ENCODE measurements at places on chromosomes 1 and 21.

- no peak for DNase-seq
These were observed 209.5 kb downstream of the ZP4 start for GRCh38 chr1:237681210-237681609.

- no peak for DNase-seq
These were observed 45.3 kb downstream of the TTC39A start for GRCh38 chr1:51285055-51285454.

DNA sequence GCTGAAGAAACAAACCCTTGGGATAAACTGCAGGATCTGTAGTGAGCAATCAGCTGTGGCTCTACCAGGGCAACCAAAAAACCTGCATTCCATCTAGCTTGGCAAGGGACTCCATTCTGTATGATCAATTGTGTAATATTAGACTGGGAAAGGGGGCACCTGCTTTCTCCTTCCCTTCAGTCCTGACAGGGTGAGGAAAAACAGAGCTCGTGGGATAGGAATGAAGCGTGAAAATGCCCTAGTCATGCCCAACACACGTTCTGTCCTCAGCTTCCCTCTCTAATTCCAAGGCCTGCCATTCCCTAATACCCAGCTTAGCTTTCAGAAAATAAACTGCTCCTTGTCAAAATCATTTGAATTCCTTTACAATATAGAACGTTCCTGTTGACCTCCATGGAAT lies 442.3 kb downstream of the PLPP3 start:
- no peak for DNase-seq

GRCh38 chr1:72186733-72187307 lies 95.5 kb downstream of the NEGR1 start:
- no peak for DNase-seq

GRCh38 chr1:78240755-78241154 lies 195.0 kb downstream of the GIPC2 start:
- DNase-seq = no peak

GRCh38 chr1:33182896-33183295 lies 1.1 kb upstream of the TRIM62 start:
- no peak for DNase-seq

- no peak for DNase-seq
These were observed 101.6 kb upstream of the RUNX1 start for GRCh38 chr21:35150562-35151226.

DNA sequence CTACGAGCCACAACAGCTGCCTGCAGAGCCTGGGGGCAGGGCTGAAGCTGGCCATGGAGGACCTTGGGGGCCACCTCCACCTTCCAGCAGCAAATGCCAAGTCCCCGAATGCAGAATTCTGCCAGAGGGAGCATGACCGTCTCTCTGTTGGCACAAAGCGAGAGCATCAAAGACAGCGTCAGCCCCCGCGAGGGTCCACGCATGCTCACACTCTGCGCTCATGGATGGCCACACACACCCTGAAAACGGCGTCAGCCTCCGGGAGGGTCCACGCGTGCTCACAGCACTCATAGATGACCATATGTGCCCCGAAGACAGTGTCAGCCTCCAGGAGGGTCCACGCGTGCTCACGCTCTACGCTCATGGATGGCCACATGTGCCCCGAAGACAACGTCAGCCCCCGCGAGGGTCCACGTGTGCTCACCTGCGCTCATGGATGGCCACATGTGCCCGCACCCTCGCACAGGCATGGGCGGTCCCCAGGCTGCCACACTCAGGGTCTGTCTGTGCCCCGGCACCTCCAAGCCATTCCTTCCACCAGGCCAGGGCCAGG lies 46.5 kb downstream of the MORN1 start:
- no peak for DNase-seq

- no peak for DNase-seq
These were observed 45.5 kb downstream of the TOR1AIP2 start for GRCh38 chr1:179831852-179832699.

DNA sequence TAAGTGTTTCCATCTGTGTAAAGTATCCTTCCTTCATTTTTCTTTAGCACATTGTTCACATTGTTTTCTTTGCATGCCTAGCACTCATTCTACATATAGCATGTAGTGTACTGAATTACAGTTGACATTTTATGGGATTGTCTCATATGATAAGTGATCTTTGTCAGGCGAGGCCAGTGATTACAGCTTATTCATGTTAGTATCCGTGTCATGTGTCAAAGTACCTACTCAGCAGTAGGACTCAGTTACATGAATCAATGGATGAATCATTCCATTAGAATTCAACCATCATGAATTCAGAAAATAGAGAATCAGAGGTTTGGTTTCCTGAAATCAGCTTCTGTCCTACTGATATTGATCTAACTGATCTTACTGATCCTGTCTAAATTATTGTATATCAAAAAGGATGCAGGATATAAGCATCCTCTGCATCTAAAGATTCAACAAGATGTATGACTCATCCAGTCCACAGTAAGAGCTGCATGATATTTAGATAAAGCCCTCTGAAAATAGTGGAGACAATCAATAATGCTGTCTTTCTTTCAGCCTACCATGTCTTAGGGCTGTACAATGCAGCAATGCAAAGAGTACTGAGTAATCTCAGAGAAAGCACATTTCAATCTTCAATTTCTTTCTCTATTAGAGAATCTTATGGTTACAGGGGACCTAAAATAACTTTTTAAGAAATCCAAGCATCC lies 20.7 kb upstream of the HRNR start:
- no peak for DNase-seq

DNA sequence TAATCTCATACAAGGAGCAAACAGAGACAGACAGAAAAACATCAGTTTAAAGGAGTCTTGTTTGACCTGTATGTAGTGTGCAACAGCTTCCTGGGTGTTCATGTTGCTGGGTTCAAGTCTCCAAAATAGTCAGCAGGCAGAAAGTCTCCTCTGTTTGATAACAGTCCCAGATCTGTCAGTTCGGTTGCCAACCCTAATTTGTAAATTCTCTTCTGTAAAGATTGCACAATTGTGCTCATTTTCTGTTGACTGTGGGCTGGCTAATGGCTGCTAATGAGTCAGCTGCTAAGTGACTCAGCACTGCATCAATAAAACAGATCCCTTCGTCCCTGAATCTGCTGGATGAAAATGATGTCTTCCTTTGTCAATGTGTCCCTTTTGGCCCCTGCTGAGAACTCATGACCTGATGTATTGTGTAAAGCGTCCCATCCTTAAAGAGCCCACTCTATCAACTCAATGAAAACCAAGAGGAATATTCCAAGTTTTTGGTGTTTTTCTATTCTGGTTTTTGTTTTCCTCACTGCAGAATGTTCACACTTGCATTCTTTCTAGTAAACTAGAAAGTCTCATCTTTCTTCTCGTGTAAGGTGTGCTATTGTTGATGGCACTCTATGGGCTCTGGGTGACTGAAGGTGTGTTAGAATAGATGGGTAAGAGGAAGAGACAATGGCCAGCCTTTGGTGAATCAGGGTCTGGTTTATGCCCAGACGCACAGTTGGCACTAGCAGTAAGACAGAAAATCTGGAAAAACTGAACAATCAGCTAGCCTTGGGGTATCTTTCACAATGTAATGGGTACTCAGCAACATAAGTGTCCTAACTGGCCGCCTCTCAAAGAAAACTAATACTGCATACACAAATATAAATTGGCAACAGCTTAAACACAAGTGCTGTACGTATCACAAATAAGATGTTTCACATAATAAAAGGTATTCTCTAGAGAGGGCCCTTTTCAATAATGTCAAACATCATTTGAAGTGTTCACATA lies 75.1 kb upstream of the SIPA1L2 start:
- DNase-seq = peak; percentile 47

- DNase-seq = peak; percentile 87
These were observed 30.7 kb upstream of the EDN2 start for GRCh38 chr1:41515131-41515678.

DNA sequence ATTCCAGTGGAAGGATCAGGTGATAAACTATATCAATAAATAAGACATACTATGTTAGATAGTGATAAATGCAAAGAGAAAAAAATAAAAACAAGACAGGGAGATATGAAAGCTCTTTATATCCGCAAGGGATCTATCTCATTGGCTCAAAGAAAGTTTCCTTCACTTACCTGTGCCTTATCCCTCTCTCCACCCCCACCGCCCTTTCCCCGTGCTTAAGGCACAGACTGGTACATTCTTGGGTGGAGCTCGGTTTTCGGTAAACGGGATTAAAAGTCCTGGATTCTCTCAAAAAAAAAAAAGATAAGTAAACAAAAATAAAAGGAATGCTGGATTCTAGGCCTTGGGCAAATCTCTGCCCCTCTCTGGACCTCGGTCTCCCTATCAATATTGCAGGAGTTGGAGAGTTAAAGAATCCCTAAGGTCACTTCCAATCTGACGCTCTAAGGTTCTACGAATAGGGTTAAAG lies 593 bp upstream of the DNAJC16 start:
- DNase-seq = no peak

GRCh38 chr1:227919906-227920305 lies 27.8 kb downstream of the WNT9A start:
- DNase-seq = no peak
